ENCODE measurements at places on chromosomes 16 and 17.

- DNase-seq = no peak
Measured at GRCh38 chr17:76543482-76543825, 3.6 kb downstream of the PRCD start.

- peak; percentile 19 for DNase-seq
Measured at GRCh38 chr17:64343833-64344637, 46.6 kb downstream of the PECAM1 start.

DNA sequence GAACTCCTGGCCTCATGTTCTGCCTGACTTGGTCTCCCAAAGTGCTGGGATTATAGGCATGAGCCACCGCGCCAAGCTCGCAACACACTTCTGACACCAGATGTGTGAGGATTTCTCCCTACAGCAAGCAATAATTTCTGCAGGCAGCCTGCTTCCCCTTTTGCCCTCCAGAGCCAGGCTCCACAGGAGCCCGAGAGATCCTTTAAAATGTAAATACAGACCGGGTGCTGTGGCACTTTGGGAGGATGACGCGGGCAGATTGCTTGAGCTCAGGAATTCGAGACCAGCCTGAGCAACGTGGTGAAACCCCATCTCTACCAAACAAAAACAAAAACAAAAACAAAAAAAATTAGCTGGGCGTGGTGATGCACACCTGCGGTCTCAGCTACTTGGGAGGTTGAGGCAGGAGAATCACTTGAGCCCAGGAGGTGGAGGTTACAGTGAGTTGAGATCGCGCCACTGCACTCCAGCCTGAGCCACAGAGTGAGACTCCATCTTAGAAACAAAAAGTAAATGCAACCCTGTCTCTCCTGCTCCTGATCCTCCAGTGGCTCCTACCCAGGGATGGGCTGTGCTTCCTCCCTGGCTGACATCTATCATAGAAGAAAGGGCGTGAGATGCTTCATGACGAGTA, 14.7 kb downstream of the C16orf96 start:
- no peak for DNase-seq

DNA sequence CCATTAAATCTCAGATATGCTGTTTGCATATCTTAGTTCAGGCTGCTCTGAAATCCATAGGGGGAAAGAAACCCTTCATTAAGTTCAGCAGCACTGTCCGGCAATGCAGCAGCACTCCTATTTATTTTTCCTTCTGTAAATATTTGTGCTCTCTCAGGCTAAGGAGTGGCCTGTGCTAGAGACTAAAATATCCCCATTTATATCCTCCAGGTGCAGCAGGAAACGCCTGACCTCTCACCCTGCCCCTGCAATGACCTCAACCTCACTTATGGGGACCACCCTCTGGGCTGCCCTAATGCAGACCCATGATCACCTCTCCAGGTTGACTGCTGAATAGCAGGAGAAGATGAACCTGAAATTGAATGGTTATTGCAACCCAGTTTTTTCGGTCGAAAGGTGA, 165.0 kb upstream of the ELAC2 start:
- no peak for DNase-seq

DNA sequence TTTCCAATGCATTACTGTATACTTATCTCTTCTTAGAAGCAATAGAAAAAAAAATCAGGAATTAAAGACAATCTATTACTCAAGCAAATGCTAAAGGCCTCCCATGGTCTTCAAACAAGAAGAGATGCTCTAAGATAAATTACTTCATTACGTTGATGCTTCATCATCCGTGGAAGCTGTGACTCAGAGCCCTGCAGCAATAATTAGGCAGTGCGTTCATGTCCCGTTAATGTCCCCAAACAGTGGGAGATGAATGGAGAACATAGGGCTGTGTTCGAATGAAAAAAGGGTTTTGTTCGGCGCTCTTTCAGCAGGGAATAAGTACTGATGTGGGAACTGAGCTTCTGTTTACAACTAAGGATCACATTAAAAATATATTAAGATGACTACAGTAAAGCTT, 15.9 kb upstream of the PDXDC1 start:
- DNase-seq = no peak

DNA sequence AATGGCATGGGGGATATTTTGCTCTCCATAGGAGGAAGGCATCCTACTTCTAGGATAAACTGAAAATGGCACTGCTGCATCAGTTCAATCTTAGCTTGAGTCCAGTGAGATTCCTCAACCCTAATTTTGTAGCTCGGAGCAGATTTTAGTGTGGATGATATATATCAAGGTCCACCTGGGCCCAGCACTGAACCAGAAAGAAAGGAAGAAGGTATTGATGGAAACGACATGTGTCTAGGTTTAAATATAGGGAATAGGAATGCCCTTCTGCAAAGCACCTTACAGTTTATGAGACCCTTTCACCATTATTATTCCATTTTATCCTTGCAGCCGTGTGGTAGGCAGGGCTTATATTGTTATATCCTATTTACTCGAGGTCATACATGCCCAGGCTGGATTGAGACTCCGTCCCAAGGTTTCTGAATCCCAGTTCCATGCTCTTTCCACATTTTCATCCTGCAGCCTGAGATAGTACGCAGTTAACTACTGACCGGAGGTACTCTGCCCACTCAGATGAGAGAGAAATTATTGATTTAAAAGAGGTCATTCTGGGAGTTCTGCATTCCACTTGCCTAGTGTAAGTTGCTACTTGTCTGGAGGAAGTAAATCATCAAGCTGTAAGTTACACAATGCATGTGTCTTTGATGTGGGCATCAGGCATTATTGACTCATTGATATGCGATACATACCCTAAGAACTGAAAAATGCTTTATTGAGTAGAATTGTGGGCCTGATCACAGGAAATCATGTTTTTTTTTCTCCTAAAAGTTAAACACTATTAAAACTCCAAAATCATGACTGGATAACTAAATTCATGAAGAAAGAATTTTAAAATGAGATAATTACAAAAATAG, 10.1 kb downstream of the KRT39 start:
- DNase-seq = no peak

- no peak for DNase-seq
Measured at GRCh38 chr17:27257031-27257357, 36.9 kb upstream of the WSB1 start.

GRCh38 chr16:88068476-88069396, 117.5 kb downstream of the BANP start:
- no peak for DNase-seq

DNA sequence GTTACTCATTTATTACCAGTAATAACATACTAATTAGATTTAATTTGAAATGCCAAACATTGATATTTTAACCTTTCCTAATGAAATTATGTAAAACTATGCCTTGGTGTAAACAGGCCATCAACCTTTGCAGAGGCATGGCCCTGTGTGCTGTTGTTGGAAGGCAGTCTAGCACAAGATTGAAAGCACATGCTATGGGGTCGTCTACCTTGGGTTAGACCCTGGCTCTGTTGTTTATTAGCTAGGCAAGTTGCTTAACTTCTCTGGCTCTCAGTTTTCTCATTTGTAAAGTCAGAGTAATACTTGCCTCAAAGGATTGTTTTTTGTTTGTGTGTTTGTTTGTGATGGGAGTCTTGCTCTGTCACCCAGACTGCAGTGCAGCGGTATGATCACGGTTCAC, 9.4 kb upstream of the CDR2 start:
- no peak for DNase-seq

GRCh38 chr17:34699181-34699580, 119.8 kb downstream of the TMEM132E start:
- no peak for DNase-seq

All from NCI-H526 treated with DMSO at 0.1 percent for 48 hours (cell line).